ENCODE measurements at places on chromosomes 16 and 17.

DNA sequence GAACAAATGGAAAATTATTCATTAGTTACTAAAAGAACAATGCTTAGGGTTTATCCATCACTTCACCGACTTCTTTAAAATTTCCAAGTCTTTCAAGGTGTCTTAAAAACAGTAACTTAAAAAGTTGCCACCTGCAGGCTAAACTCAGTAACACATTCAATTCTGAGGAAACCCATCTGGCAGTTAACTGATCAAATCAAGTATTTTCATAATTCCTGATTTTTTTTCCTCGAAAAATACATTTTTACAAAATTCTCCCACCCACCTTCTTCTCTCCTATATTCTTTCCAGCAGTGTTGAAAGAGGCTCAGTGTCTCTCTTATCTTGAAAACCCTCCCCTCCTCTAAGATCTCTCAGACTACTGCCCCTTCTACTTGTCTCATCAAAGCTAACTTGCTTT is 29.9 kb downstream of the PARN start:
- no peak for DNase-seq

DNA sequence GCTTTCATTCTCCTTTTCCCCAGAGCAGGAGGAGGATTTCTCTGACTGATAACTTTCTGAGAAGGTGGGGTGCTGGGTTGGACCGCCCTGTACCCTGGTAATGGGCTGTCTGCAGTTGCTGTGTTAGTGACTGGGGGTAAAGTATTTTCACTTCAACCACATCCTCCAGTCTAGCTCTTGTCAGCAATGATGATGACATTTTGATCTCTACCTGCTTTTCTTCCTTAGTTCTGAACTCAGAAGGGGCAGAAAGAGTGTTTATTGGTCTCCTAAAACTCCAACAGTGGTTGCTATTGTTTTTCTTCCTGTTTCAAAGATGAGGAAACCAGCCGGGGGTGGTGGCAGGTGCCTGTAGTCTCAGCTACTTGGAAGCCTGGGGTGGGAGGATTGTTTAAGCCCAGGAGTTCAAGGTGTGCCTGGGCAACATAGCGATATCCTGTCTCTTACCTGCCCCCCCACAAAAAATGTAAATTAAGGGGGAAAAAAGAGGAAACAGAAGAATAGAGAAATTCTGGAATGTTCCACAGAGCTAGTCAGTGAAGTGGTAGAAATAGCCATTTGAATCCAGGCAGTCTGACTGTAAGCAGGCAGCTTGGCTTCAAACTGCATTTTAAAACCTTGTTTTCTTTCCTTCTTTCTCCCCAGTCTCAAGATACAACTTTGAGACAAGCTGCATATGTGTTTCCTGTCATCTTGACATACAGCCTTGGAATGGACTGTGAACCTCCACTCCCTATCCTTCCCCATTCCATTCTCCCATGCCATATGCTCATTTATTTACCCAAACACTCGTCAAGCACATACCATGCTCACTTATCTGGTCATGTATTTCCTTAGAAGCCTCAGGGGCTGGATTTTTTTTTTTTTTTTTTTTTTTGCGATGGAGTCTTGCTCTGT is 3.3 kb upstream of the N4BP1 start:
- no peak for DNase-seq

- DNase-seq = no peak
Observed at GRCh38 chr17:56184650-56185049, 31.4 kb downstream of the ANKFN1 start.

DNA sequence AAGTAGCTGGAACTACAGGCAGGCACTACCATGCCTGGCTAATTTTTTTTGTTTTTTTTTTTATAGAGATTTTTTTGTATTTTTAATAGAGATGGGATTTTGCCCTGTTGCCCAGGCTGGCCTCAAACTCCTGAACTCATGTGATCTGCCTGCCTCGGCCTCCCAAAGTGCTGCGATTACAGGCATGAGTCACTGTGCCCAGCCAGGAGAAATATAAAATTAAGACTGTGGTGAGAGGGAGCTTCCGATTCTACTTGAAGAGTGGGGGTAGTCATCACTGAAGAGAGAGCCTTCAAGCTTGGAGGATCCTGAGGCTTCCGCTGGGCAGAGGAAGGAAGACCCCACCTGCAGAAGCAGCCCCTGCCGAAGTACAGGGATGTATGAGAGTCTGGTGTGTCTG is 34.4 kb upstream of the RGS9 start:
- DNase-seq = no peak

GRCh38 chr16:3021449-3022207 is 1.5 kb downstream of the TNFRSF12A start:
- no peak for DNase-seq

- no peak for DNase-seq
Observed at GRCh38 chr16:78659668-78660217, 560.3 kb downstream of the WWOX start.

DNA sequence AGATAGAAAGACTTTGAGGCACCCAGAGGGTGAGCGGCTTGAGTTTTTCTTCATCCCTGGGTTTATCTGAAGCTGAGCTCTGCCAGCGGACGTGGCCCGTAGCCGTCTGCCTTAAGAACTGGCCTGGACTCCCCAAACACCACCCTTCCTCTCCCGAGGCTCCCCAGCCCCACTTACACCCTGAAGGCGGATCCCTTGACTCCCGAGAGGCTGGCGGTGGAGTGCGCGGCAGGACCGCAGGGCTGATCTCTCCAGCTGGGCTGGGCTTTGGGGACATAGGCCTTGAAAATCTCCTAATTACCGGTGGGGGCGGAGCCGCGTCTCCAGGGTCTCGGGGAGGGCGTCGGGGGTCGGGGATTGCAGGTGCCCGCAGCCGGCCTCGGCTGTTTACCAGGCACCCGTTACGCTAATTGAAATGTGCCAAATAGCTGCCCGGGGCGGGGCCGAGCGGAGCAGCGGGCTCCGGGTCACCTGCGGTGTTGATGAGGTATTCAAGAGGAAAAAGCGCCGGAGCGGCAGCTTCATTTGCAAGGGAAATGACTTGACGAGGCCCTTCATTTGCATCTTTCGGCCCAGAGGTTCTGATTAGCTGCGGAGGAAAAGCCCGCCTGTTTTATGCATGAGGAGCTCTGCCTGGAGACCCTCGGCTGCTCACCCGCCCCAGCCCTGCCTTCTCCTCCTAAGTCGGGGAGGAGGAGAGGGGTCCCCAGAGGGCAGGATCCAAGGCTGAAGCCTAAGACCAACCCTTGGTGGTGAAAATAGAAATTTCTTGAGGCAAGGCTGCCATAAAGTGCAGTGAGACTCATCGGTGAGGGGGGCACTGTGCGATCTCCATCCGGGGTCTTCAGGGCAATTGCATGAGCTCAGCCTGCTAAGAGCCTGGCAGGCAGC is 100.7 kb downstream of the MGAT5B start:
- peak; percentile 90 for DNase-seq

- DNase-seq = no peak
Observed at GRCh38 chr17:19621697-19622096, 26.9 kb upstream of the ALDH3A2 start.
